ENCODE measurements at places on chromosomes 7 and 10. TPM values are rescaled to one million over a fixed set of nuclear protein-coding genes. Genes with fewer than 3 reads are reported as not detected.

DNA sequence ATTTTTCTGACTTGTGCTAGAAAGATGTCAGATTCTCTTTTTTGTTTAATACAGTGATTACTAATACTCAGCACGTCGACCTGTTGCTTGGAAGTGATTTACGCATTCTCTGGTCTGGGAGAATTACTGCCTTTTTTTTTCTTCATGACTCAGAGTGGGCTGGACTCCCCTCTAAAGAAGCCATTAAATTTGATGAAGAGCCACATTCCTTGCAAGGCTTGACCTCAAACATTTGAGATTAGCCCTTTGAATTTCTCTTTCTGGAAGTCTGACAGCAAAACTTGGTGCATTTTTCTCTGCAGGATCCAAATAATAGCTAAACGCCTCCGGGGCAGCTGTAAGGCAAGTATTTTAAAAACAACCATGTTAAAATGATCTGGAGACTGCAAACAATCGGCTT lies 171.6 kb downstream of the GALNT17 start:
- DNase-seq = no peak

The ABCA13 gene
- total RNA-seq = under 0.01 TPM

The TCERG1L gene
- total RNA-seq = not detected

DNA sequence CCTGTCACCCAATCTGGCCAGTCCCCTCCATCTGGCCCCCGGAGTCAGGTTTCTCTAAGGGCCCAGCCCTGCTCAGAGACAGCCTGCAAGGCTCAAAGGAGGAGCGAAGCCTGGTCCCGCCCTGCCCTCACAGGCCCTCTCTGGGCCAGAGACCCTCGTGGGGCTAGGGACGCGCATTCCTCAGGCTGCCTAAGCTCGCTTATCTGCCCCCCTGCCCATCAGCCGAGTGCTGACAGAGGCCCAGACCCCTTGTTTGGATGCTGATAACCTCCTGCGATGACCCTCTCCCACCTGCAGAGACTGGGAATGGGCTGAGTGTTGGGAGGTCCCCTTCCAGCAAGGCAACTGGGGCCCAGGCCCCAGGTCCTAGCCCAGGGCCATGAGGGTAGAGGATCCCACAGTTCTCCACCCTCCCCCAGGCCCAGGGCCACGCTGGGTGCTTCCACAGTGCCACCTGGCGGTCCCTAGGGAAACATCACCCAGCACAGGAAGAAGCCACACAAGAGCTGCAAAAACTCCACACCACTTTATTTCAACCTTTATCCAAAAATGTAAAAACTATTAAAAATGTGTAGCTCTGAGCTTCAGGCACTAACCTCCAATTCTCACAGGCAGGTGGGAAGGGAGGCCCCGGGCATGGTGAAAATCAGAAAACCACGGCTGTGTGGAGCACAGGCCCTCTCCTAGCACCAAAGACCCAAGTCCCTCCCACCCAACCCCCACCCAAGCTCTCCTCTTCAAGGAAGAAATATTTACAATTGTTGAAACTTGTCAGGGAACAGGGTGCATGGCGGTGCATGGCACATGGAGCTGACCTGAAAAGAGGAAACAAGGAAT lies 2.2 kb downstream of the NPM3 start:
- peak; percentile 64 for DNase-seq

GRCh38 chr7:26141077-26141476 lies 10.9 kb upstream of the NFE2L3 start:
- no peak for DNase-seq

DNA sequence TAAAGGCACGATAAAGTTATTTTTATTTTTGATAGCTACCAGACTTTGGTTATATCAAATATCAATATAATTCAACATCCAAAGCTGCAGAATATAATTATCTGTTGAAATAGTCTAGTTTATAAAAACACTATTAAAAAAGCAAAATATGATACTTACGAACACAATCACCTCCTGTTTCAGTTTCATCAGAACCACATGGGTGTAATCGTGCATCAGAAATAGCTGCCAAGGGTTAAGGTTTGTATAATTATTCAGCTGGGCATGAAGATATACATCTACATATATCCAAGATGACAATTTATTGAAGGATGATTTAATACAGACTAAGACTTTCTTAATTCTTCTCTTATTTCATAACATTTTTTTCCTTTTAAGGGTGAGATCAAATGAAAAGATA lies 20.3 kb downstream of the VWDE start:
- no peak for DNase-seq

DNA sequence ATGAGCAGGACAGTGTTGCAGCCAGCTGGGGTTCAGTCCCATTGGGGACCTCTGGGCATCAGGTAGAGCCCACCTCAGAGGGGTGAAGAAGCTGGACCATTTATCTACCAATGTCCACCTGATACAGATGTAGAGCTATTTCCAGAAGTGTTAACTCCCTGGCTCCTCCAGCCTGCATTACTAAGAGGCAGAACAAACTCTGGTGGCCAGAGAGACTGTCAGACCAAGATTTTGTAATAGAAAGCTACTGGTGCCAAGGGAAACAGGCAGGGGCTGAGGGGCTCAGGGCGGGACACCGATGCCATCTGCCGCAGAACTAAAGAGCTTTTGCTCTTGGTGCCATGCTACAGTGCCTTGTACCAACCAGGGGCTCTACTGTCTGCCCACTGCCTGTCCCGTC lies 268.2 kb upstream of the HABP2 start:
- no peak for DNase-seq

DNA sequence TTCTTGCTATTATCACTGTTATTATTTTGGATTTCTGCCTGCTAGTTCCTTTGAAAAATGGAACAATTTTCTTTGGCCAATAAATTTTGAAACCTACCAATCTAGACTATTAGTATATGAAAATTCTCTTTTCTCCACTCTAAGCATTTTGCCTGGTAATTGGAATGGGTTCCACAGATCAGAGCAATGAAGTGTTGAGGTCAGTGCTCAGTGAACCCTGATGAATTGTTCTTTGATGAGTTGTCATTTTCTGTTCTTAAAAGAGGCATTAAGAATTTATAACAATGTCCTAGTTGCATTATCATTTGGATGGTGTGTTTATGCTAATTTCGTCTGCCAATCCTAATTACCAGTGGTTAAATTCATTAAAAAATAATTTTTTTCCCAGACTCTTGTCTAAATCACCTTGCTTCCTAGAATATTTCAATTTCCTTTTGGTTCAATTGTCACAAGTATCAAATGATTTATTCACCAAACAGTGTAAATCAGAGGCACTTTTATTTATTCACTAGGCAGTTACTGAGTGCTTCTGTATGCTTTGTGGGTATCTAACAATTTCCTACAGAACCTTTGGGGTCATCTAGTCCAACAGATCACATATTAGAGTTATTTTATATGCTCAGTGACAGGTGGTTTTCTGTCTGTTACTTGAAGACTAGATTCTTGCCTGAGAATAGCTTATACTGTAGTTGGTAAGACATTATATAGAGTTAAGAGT lies 239.0 kb downstream of the DNAJB9 start:
- no peak for DNase-seq

DNA sequence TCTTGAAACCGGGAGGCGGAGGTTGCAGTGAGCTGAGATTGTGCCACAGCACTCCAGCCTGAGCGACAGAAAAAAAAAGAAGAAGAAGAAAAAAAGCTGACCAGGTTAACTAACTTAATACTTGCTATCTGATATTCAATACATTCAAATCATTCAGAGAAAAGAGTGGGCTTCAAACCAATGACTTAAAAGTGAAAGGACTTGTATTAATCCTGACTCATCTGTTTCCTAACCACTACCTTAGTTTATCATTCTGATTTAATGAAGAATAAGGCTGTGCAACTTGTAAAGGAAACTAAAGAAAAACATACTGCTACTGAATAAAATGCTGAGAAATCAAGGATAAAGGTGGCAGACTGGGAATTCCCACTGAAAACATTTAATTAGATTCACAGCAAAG lies 128.4 kb downstream of the NRBF2 start:
- peak; percentile 41 for DNase-seq

The DRGX gene
- not detected for total RNA-seq

GRCh38 chr7:151725844-151726651 lies 150.9 kb downstream of the PRKAG2 start:
- peak; percentile 49 for DNase-seq

- no peak for DNase-seq
Measured at GRCh38 chr10:129961157-129961701, 2.8 kb downstream of the EBF3 start.

The UTF1 gene
- not detected for total RNA-seq

- peak; percentile 29 for DNase-seq
Measured at GRCh38 chr10:124657806-124658205, 86.4 kb downstream of the FAM53B start.

- no peak for DNase-seq
Measured at GRCh38 chr7:102326157-102326889, 29.9 kb downstream of the SPDYE6 start.

GRCh38 chr7:151630851-151631569 lies 111.3 kb upstream of the RHEB start:
- no peak for DNase-seq

- no peak for DNase-seq
Measured at GRCh38 chr7:20482071-20482470, 133.4 kb upstream of the ABCB5 start.
